GM03348 (cell line): ENCODE measurements at places on chromosomes 13 and 19.

- no peak for DNase-seq
Measured at GRCh38 chr13:70894258-70894657, 786.0 kb upstream of the KLHL1 start.

GRCh38 chr13:40079721-40080120 lies 424.3 kb downstream of the COG6 start:
- no peak for DNase-seq

DNA sequence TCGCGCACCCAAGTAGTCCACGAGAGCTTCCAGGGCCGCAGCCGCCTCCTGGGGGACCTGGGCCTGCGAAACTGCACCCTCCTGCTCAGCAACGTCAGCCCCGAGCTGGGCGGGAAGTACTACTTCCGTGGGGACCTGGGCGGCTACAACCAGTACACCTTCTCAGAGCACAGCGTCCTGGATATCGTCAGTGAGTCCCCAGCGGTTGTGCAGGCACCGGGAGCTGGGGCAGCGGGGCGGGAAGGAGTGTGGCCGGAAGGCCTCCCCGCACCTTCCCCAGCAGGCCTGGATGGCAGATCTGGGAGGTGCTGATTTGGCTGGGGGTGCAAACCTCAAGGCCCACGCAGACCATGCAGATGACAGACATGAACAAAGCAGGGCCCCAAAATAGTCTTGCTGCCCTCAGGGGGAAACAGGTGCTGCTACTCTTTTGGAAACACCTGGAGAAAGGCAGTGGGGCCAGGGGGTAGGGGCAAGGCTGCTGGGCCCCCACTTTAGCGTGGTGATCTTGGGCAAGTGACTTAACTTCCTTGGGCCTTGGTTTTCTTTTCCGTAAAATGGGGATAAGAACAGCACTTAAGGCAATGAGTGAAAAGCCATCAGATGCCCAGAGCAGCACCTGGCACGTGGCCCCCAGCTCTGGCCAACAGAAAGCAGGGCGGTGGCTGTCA lies 4.0 kb downstream of the MAG start:
- no peak for DNase-seq

DNA sequence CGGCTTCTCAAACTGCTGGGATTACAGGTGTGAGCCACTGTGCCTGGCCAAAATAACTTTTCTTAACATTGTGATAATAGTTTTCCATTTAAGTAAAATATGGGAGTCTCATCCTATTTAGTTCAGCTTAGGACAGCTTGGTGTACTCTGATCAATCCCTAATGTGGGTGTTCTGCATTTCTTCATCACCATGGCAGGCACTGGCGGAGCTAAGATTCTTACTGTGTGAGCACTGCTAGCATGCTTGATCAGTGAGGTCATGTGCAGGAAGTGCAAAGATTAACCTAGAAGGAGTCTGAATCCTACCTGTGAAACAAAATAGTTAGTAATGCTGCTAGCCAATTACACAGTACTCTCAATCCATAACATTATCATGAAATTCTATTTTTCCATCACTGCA lies 1684.2 kb upstream of the SLC10A2 start:
- DNase-seq = no peak

DNA sequence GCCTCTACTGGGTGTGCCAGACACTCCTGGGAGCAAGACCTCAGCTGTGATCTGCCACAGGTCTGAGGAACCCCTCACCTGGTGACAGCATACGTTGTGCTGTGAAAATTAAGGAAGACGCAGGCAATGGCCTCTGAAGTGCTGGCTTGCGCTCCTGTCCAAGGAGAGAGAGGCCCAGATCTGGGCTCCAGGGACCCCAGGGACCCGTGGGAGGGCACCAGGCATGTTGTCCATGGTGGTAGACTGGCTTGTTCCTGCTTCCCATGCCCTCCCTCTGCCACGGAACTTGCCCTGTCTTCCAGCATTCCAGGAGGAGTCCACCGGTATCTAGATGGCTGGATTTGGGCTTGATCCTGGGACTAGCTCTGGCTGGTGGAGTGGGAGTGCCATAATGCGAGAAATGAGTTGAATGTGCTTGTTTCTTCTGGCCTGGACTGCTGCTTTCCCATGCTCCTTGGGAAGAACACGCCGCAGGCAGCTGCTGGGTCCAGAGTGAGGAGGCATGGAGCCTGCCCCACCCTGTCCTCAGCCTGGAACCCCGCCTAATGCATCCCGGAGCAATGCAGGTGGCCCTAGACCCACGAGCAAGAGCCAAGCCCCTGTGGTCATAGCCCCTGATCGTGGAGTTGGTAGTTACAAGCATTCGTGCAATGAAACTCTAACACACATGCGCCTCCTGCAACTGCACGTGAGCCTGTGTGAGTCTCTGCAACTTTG lies 190.2 kb downstream of the TEX29 start:
- no peak for DNase-seq

DNA sequence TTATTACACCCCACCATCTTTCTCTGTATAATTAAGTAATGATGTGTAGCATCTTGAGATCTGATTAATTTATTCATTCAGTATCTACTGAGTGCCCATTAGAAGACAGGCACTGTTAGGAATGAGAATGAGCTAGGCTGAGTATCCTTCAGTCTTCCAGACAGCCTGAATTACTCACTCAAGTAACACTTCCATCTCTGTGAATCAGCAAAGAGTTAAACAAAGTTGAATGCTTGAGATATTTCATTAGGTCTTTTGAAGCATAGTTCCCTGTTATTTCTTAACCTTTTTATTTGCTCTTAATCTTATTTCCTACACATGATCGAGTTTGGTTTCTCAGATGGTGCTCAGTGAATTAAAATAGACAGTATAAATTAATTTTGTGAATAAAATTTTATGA lies 413.7 kb downstream of the DCT start:
- DNase-seq = peak; percentile 10
